ENCODE measurements at places on chromosomes 2 and 18.

DNA sequence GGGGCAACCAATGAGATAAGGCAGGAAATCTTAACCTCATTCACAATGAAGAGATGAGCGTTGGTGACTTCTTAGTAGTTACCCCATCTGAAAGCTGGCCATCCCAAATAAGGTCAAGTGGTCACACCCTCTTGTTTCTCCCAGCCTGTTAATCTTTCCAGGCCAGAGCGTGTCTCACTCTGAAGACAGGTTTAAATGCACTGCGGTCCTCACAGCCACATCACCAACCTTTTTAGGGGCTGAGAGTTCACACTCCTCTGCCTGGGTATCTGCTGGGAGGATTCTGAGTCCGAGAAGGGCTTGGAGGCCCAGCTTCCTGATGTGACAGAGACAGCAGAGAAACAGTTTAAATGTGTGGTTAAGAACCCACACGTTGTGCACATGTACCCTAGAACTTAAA lies 13.3 kb upstream of the CNGA3 start:
- no peak for DNase-seq

GRCh38 chr2:117963446-117963845 lies 50.4 kb downstream of the CCDC93 start:
- no peak for DNase-seq

DNA sequence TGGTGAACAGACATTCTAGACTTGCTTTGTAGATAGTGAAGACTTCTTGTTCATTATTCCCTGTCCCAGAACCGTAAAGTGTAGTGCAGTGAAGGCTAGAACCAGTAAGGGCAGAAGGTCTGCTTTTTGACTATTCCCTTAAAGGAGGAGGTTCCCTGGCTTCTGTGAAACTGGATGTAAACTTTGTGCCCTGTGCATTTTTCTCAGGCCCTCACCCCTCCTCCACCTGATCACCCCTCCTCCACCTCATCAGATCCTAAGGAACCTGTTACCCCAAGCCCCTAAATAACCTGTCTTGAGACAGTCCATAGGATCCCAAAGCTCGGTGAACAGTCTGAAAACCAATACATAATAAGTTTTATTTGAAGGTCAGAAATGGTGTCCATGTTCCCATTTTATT lies 33.7 kb downstream of the SFT2D3 start:
- no peak for DNase-seq

- no peak for DNase-seq
Observed at GRCh38 chr2:212610872-212611425, 72.3 kb upstream of the ERBB4 start.

- no peak for DNase-seq
Observed at GRCh38 chr2:138335036-138335435, 166.5 kb upstream of the SPOPL start.

DNA sequence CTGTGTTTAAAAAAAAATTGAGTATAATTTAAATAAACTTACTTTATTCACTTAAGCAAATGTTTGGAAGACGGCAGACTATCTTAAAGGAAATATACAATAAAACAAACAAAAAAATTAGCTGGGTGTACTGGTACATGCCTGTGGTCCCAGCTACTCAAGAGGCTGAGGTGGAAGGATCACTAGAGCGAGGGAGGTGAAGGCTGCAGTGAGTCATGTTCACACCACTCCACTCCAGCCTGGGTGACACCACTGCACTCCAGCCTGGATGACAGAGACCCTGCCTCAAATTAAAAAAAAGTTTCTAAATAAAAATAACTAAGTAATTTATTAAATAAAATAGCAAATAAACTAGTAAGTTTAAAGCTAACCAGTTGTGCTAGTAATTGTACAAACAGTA lies 7.5 kb downstream of the PUM2 start:
- DNase-seq, result no peak

DNA sequence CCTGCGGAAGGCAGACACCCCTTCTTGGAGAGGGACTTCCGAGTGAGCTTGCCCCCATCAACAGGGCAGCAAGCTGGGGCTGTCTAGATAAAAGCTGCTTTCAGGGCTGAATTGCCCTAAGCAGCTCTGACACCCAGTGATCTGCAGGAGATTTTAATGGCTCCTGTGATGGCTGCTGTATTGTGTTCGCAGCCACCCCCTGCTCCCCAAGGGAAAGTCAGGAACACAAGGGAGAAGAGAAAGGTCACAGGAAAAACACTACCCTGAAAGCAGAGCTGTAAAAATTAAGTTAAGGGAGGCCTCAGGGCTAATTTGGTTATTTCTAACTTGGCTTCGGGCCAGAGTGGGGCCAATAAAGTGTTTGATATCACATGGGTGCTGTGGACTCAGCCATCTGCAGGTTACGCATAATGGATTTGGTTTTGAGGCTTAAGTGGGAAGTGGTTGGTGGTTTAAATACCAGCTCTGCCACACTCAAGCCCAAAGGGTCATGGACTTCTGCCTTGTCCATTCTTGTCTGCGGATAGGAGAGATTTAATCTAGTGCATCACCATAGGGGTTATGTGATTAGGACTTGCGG lies 147.6 kb downstream of the CLIP4 start:
- DNase-seq, result no peak

DNA sequence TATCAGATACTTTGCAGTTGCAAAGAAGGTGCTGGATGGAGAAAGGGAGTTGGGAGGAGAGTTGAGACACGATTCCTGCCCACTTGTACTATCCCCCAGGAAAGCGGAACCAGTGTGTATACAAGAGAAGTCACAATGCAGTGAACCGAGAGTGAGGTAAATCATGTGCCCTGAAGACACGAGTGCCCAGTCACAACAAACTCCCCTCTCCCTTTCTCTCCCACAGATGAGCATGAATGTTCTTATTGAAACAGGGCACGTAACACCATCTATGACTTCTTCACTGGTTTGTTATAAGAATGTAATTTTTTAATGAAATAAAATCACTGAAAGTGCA lies 155.7 kb downstream of the IRS1 start:
- DNase-seq, result no peak

GRCh38 chr2:43328832-43329231 lies 102.4 kb upstream of the ZFP36L2 start:
- DNase-seq, result no peak

GRCh38 chr18:44954257-44954656 lies 273.6 kb downstream of the SETBP1 start:
- DNase-seq, result no peak

GRCh38 chr2:21317131-21317530 lies 193.4 kb downstream of the TDRD15 start:
- DNase-seq, result no peak

GRCh38 chr18:12318334-12318697 lies 10.3 kb downstream of the TUBB6 start:
- no peak for DNase-seq

- no peak for DNase-seq
Observed at GRCh38 chr2:226796012-226796839, 3.4 kb downstream of the IRS1 start.

- no peak for DNase-seq
Observed at GRCh38 chr2:160491911-160492371, 1.7 kb downstream of the RBMS1 start.

- no peak for DNase-seq
Observed at GRCh38 chr18:23350188-23350587, 102.9 kb upstream of the RIOK3 start.

DNA sequence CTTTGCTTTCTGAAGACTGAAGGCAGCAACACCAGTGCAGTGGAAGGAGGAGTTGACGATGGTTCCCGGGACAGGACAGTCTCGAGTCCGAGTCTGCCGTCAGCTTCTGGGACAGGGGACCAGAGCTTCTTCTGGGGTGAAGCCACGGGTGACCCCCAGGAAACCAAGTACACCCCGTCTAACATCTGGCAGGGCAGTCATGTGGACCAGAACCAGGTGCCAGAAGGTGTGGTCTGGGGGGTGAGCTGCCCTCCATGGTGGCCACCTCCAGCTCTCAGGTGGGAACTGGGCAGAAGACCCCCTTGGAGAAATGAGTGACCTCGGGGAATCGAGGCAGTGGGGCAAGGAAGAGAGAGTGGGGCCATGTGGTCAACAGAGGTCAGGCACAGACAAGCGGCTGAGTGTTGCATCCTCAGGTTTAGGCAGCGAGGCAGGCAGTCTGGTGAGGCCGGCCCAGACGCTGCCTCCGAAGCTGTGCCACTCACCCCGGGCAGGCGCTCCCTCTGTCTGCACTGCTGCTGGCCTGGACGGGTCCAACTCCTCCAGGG lies 204.3 kb downstream of the HDAC4 start:
- no peak for DNase-seq

DNA sequence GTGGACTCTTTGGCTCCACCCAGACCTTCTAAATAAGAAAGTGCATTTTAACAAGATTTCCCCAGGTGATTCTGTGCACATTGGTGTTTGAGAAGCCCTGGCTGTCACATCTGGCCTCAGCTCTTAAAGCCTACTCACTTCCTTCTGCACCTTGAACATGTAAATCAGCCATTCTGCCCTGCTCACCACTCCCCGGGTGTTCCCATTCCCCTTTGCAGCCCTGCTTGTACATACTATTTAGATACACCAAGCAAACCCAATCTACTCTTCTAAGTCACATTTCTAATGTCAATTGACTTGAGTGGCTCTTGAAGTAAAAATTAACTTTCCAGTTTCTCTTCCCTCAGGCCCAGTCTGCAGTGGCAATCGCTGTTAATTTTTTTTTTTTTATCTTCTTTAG lies 13.1 kb upstream of the SCN1A start:
- no peak for DNase-seq

DNA sequence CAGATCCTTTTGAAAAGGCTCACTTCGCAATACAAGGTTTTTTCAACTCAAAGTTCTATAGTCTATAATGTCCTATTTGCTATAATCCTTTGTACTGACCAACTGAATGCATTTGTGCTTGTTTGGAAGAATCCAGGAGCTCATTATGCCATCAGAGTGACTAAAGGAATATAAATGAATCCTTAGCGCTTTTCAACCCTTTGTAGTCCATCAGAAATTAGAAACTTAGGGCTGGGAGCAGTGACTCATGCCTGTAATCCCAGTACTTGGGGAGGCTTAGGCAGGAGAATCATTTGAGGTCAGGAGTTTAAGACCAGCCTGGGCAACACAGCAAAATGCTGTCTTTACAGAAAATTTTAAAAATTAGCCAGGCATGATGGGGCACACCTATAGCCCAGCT lies 330.2 kb upstream of the CHAC2 start:
- DNase-seq, result no peak

DNA sequence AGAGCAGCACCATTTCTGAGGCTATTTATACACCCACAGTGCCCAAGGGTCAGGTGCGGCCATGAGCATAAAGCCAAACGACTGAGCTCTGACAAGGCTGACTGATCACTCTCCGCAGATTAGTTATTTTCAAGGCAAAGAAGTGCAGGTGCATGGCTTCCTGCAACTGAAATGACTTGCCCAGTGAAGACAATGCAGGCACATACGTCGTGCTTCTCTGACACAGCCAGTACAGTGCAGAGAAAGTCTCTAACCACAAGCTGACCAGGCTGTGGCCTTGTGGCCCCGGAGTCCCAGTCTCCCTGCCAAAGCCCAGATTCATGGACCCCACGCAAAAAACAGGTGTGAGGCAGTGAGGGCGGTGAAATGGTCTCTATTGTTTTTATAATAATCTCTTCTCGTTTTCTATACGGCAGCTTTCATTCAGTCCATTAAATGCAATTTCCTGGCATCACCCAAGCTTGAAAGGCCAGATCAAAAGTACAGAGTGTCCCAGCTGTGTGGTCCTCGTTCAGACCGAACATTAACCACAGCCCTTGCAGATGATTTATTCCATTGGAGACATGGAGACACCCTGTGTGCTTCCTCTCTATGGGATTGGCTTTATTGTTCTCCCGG lies 447.0 kb upstream of the ID2 start:
- no peak for DNase-seq

DNA sequence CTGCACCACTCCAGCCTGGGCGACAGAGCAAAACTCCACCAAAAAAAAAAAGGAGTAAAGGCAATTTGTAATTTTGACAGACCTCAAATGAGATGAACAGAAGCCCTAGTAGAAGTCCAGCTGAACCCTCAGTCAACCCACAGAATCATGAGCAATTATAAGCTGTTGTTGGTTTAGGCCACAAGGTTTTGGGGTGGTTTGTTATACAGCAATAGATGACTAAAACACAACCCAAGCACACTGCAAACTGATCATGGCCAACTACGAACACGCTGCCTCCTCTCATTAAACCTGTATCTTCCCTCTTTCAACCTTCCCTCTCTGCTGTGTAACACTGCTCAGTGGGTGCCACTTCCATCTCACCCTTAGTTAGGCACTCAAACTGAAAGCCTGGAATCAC lies 22.1 kb downstream of the AAK1 start:
- DNase-seq, result no peak

GRCh38 chr2:219517954-219518778 lies 3.9 kb downstream of the ASIC4 start:
- no peak for DNase-seq

DNA sequence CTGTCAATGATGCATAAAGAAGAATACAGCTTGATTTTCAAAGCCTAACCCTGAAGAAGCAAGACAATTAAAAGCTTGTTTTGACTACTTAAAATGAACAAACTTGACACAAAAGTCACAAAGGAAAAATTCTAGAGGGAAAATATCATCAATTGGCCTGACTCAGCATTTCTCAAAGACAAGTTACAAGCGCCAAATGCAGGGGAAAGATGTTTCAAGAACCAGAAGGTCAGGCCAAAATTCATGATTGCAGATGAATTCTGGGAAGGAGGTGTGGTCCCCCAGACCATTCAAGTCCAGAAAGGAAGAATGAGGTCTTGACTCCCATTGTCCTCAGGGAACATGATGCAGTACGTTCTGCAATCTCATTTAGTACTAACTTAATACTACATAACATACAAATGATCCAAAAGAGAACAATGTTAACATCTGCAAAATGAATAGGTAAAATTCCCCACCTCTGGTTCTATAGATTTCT lies 64.5 kb downstream of the FAM210A start:
- DNase-seq, result no peak

GRCh38 chr18:7207366-7207915 lies 23.4 kb upstream of the LRRC30 start:
- DNase-seq, result no peak

DNA sequence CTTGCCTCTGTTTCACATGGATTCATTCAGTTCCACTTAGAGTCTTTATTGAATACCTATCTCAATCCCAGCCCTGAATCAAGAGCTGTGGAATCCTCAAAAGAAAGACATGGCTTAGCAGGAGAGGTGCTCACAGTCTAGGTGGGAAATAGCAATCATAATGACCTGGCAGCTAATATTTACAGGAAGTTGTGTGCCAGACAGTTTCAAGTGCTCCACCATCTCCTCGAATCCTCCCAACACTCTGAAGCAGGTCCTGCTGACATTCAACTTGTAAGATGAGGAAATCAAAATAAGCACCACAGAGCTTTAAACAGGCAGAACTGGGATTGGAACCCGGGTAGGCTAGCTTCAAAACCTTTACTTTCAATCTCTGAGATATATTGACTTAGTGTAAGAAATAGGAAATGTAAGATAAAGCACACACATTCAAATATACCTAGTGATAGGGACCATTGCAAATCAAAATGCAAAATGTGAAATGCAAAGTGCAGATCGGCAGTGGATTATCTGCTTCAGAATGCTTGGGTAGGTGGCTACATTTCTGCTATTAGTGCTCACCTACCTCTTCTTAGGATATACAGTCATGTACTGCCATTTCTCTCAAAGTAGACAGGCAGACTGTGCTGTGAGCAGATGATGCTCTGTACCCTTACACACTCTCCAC lies 182.0 kb downstream of the PRKCE start:
- DNase-seq, result no peak

Measured in T-helper 9 cell (primary cell).